IMR-90 (cell line): ENCODE measurements at places on chromosomes 4 and X. TPM values are rescaled to one million over a fixed set of nuclear protein-coding genes. Genes with fewer than 3 reads are reported as not detected.

The NHS gene
- 0.83 and 0.90 TPM in 2 replicates for total RNA-seq

The LONRF3 gene
- not detected in 2 replicates for total RNA-seq

The HSFX4 gene
- not detected in 2 replicates for total RNA-seq

DNA sequence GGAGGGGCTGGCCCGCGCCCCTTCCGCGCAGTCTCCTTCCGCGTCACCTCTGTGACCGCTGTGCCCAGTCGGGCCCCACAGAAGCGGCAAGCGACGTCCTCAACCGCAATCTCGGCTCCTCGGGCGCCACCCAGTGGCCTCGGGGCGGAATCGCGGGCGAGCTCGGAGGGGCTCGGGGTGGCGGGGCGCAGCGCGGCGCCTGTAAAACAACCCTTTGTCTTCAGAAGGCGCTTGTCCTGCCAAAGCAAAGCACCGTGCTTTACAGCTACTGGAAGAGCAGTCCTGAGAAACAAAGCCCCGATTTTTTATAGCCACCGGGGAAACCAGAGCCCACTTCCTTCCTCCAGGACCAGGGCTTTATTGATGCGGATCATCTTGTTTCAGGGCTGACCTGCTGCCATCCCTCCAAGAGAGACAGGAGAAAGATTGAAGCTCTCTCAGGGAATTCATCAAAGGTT is 37.3 kb upstream of the CDKN2AIP start:
- H3K4me1 ChIP-seq, result no peaks in the 10 kb centered on the region
- no peaks in the 10 kb centered on the region for H3K36me3 ChIP-seq
- peak; percentile 64 for DNase-seq

DNA sequence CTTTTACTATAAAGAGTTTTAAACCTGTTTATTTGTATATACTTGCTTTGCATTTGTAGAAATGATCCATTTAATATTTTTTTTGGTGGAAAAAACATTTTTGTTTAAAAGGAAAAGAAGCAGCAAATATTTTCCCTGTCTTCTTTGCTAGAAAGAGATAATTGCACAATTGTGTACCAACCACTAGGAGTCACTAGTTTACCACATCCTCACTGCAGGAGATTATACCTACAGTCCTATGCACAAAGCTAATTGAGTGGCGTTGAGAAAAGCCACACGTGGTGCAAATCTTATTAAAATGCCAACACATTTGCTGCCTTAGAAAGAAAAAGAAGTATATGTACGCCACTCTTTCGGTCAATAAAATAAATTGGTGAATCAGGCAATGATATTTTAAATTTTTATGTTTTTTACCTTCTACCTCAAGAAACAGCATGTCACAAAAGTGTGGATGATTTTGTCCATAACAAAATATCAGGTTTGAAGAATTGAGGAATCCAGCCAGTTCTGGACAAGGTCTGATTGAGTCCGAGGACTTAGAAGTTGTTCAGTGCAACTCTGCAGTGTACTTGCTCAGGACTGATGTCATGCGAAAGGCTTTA is 102.9 kb downstream of the GRXCR1 start:
- H3K4me3 ChIP-seq, result no peak overlapping the region
- peak; percentile 22 for DNase-seq
- H3K27me3 ChIP-seq, result no peaks in the 10 kb centered on the region
- H3K27ac ChIP-seq, result no peak overlapping the region
